ENCODE measurements at places on chromosomes 2 and 18.

DNA sequence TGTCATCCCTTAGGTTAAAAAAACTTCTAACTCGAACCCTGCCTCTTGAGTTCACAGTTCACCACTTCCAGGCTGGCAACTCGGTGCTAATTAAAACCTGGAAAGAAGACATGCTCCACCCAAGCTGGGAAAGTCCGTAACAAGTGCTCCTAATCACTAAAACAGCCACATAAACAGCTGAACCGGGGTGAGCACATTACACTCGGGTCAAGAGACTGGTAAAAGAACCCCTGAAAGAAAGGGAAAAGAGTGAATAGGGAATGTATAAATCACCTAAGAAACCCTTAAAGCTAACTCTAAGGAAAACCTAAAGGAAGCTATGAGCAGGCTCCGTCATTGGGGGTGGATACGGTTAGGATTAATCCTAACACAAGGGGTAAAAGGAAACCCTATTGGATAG is 102.0 kb downstream of the HIBCH start:
- DNase-seq = no peak

- no peak for DNase-seq
Measured at GRCh38 chr2:241191081-241191480, 2.6 kb downstream of the ANO7 start.

DNA sequence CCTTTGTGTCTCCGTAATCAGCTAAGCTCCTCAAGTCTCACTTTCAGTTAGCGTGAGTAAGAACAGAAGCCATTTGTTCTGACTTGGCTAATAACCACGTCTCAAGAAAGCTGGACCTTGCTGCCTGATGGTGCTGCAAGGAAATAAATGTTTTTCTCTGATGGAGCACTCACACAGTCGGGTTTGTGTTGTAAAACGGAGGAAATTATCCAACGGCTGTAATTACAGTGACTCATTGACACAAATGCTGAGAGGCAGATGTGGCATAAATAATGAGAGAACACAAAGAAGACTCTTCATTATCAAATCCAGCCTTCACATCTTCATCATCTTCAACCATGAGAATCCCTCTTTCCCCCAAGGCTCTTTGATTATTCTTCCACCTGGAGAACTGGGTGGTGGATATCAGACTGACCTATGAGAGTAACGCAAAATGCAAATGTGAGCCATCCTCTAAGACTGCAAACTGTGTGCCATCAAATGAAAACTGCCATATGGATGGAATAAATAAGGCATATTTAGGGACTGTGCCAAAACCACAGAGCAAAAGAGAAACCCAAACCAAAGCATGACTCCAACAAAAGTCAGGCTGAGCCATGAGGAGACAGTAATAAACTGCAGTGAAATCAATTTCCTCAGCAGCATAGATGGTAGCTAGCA is 252.6 kb downstream of the RND3 start:
- no peak for DNase-seq

GRCh38 chr2:109264595-109265328 is 135.8 kb downstream of the SH3RF3 start:
- no peak for DNase-seq

- DNase-seq = no peak
Measured at GRCh38 chr18:46563317-46563716, 93.7 kb downstream of the LOXHD1 start.

- no peak for DNase-seq
Measured at GRCh38 chr18:697800-698199, 14.6 kb downstream of the ENOSF1 start.

- no peak for DNase-seq
Measured at GRCh38 chr2:146893500-146894041, 951.3 kb upstream of the ACVR2A start.

GRCh38 chr2:44929735-44930273 is 11.7 kb upstream of the SIX3 start:
- DNase-seq = no peak

DNA sequence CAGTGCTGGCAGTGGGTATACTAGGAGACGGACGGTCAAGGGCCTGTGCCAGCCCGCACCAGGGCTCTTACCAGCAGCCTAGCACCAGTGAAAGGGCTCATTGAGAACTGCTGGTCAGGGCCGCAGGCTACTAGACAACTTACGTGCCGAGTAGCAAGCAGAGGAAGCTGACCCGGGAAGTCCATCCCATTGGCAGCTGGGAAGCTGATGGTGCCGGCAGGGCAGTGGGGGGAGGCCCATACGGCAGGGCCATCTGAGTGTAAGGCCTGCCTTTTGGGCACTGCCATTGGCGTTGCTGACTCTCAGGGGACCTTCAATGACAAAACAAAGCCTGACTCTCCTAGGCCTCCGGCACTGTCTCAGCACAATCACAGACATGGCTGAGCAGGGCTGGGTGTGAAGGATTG is 20.6 kb downstream of the EFR3B start:
- no peak for DNase-seq

- no peak for DNase-seq
Measured at GRCh38 chr2:24813691-24814137, 20.5 kb downstream of the CENPO start.

- no peak for DNase-seq
Measured at GRCh38 chr2:28951910-28952835, 28.9 kb upstream of the TOGARAM2 start.

DNA sequence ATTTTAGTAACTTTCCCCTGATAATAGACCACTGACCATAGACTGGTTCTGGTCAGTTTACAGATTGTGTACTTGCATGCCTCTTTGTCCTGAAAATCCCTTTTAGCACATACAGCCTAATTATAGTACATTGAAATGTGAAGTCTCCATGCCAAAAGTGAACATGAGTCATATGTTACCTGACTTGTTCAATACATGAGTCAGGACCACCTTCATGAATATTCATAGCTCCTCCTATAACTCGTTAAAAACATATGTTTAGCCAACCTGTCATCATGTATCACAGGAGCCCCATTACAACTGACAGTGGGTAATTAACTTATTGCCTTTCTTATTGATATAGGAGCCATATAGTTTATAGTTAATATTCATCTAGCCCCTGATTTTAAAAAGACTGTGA is 78.6 kb downstream of the SH3YL1 start:
- no peak for DNase-seq

- DNase-seq = no peak
Measured at GRCh38 chr2:26731714-26732113, 32.4 kb upstream of the SLC35F6 start.

GRCh38 chr2:189698020-189698887 is 23.8 kb downstream of the ANKAR start:
- no peak for DNase-seq

GRCh38 chr2:44707945-44708660 is 233.4 kb upstream of the SIX3 start:
- no peak for DNase-seq

DNA sequence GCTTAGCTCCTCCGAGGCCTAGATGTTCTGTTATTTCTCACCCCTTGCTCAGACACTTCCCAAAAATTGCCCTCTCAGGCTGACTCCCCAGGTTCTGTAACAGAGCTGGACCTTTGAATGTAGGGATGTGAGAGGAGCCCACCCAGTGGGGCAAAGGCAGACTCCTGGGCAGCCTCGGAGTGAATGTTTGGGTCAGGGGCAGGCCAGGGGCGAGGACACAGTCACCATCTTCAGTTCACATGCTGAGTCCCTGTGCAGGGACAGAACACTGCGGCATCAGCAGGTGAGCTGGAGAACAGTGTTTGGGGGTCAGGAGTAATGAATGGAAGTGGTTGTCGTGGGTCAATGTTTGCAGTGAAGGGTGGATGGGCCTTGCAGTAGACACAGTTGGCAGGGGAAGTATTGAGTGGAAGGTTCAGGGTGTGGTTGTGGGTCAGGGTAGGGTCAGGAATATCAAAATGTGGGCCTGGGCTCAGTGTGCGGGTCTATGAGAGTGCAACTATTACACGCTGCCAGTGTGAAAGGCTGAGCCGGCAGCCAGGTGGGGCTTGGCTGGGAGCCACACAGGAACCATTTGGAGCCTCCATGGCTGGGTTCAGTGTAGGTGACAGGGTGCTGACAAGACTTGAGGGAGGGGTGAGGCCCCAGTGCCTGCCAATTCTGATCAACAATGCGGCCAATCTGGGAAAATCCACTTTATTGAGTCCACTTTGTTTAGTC is 4.4 kb downstream of the IHH start:
- DNase-seq = no peak

GRCh38 chr18:49728542-49728941 is 84.8 kb downstream of the ACAA2 start:
- no peak for DNase-seq

- no peak for DNase-seq
Measured at GRCh38 chr18:49784427-49785185, 28.7 kb downstream of the ACAA2 start.

DNA sequence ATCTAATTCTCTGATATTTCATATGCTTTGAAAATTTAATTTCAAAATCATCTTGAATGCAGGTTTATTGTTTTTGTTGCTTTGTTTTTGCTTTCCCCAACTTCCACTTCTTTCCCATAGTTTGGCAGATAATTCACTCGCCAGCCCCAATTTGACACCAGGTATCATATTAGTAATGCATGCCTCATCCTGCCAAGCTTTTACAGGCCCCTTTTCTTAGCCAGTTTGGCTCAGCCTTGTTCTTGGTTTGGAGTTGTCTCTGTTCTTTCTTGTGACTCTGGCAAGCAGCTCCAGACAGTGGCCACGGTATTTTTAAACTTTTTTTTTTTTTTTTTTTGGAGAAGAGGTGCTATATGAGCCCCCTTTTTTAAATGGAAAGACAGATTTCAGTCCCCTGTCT is 65.3 kb downstream of the PMS1 start:
- DNase-seq = no peak

- DNase-seq = no peak
Measured at GRCh38 chr2:17538844-17539554, 1.5 kb upstream of the VSNL1 start.

DNA sequence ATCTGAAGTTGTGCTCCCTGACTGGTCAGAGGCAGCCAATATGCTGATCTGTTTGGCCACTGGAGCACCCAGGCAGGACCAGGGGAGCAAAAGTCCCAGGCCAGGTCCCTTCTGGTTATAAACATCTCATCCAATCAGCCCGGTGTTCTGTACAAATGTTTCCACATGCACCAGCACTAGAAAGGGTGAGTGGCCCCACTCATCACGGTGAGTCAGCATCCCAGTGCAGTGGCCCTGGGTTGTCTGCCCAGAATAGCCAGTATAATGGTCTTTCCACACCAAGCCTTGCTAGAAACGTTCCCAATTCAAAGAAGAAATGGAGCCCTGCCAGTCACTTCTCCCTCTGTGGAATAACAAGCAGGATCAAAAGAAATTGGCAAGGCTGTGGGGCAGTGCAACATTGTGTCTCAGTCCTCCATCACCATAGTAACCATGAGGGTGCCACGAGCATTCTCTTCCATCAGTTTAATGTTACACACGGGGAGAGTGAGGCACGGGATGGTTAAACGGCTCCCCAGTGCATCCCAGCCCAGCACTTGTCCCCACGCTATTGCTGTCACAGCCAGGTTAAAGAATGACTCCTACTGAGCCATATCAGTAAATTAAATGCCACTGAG is 174.9 kb downstream of the SEPTIN10 start:
- DNase-seq = no peak

DNA sequence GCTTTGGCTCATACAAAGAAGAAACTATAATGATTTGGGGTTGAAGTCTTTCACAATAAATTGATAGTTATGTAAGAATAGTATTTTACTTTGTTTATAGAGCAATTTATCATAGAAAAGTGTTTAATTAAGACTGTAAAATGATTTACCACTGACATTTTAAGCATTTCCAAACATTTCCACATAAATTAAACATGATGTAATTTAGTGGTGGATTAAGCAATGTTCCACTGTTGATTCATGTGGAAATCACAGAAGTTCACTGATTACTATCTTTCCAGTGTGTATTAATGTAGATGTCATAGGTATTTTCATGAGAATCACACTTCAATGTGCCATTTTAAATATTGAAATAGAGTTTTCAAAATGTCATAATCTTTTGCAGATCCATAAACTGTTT is 40.1 kb upstream of the GRB14 start:
- no peak for DNase-seq

DNA sequence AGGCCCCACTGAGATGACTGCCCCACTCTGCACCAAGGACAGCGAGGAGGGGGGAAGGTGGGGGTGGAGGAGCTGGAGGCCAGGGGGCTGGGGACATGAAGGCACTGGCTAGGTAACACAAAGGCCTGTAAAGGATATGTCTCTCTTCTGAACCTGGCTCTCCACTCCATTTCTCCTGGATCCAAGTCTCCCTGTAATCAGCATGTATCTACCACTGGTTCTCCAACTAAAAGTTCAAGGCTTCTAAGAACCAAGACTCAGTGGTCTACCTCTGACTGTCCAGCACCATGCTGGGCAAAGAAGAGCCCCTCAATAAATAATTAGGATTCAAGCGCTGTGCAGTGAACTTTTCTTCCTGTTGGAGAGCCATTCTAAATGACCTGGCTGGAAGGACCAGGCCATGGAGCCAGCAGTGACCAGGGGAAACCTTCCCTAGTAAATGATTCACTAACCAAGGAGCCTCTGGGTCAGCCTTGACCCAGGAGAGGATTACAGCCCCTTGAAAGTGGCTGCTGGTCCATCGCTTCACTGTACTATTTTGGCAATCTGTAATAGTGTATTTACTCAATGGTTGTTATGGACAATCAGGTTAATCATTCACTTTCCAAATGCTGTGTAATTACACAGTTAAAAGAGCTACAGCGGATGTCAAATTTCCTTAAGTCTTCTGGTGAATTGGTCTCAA is 73.2 kb downstream of the BCL11A start:
- no peak for DNase-seq

Data from activated CD8-positive, alpha-beta memory T cell treated with anti-CD3 and anti-CD28 coated beads for 1 hour (primary cell).